ENCODE measurements at places on chromosomes 11 and 22. TPM values are rescaled to one million over a fixed set of nuclear protein-coding genes. Genes with fewer than 3 reads are reported as not detected.

DNA sequence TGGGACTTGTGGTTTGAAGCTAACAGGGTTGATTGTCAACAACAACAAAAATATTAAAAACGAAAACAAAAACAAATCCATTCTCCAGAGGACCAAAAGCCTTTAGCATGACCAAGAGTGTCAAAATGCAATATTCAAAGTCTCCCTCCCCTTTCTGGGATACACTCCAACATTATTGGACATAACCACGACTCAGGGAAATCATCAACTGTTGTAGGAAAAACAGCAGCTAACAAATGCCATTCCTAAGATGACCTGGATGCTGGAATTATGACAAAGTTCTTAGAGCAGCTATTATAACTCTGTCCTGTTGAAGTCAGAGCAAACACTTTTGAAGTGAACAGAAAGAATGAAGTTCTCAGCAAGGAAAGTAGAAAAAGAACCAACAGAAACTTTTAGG, 143.0 kb downstream of the TMEM135 start:
- no peaks in the 10 kb centered on the region for H3K27me3 ChIP-seq
- H3K4me3 ChIP-seq, result no peak overlapping the region

The OR56A1 gene
- polyA plus RNA-seq, result not detected

DNA sequence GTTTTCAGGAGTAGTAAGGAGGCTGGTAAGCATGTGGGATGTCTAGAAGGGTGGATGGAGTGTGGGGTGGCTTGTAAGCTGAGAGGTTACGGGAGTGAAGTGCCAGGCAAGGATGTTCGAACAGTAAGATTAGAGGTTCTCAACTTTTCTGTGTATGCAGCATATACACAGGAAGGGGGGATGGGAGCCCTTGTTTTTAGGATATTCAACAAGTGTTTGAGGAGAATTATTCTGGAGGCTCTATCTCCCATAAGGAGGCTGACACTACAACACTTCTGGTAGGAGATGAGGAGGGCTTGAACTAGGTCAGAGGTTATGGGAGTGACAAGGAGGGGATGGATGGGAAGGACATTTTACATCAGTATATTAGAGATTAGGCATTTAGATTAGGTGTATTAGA, 109.5 kb downstream of the TEAD1 start:
- no peak overlapping the region for H3K27ac ChIP-seq
- H3K4me1 ChIP-seq, result no peaks in the 10 kb centered on the region
- H3K27me3 ChIP-seq, result no peaks in the 10 kb centered on the region
- no peak overlapping the region for H3K4me3 ChIP-seq
- no peaks in the 10 kb centered on the region for H3K36me3 ChIP-seq
- no peak for DNase-seq

DNA sequence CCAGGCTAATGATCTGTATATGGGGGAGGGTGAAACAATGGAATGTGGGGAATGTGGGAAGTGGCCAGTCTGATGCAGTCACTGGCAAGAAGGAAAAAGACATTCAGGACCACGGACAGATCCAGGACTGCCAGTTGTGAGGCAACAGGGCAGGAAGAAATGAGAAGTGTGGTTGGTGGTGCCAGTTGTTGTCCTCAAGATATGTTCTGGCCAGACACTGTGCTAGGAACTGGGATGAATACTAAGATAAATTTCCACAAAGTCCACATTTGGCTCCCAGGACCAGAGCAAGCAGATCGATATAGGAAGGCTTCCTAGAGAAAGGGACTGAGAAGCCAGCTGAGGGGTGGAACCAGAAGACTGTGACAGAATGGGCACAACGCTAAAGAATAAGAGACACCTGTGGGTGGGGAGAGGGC, 6.8 kb upstream of the TPBGL start:
- no peaks in the 10 kb centered on the region for H3K4me1 ChIP-seq
- no peaks in the 10 kb centered on the region for H3K27me3 ChIP-seq
- DNase-seq, result no peak
- H3K36me3 ChIP-seq, result no peaks in the 10 kb centered on the region

DNA sequence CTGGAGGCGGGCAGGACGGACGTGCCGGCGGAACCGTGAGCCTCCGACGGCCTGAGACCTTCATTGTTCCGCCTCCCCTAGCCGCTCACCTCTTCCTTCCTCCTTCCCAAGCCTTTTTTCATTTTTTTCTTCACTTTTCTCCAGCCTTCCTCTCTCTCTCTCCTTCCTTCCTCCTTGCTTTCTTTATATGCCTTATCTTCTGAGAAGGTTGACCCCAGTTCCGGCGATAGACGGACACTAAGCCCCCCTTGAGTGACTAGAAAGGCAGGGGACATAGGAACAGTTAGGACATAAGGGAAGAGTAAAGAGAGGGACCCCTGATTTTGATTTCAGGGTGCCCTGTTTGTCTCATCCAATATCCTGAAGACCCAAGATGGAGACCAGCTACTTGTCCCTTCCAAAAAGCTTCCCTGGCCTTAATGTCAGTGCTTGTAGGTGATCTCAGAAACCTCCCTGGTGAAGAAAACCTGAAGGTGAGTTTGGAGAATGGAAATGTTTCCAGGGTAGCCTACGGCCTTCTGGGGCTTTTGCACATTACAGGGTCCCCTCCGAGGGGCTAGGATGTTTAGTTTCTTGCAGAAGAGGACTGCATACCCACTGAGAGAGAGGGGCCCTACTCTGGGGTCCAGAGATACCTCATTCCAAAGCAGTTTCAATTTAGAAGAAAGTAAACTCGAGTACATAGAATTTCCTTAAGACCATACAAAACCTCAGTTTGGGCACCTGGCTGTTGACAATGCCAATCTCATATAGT, 3.5 kb downstream of the ADM start:
- H3K4me3 ChIP-seq, result peak overlapping the region; percentile 48
- peaks cover 45% of the 10 kb centered on the region for H3K4me1 ChIP-seq
- no peaks in the 10 kb centered on the region for H3K36me3 ChIP-seq
- peak overlapping the region; percentile 20 for H3K27ac ChIP-seq
- no peak for DNase-seq
- H3K27me3 ChIP-seq, result peaks cover 35% of the 10 kb centered on the region

The OR8D4 gene
- polyA plus RNA-seq, result not detected

- no peaks in the 10 kb centered on the region for H3K27me3 ChIP-seq
- H3K4me3 ChIP-seq, result no peak overlapping the region
- no peaks in the 10 kb centered on the region for H3K4me1 ChIP-seq
- no peak for DNase-seq
- no peaks in the 10 kb centered on the region for H3K36me3 ChIP-seq
These were observed 152.7 kb downstream of the ADAMTS15 start for GRCh38 chr11:130601141-130601540.

The PNPLA5 gene
- not detected for polyA plus RNA-seq

GRCh38 chr11:71446942-71447688, 1.1 kb downstream of the DHCR7 start:
- H3K4me1 ChIP-seq, result peaks cover 8% of the 10 kb centered on the region
- H3K36me3 ChIP-seq, result peaks cover 17% of the 10 kb centered on the region
- no peak for DNase-seq
- H3K27me3 ChIP-seq, result no peaks in the 10 kb centered on the region
- no peak overlapping the region for H3K27ac ChIP-seq
- peak overlapping the region; percentile 85 for H3K4me3 ChIP-seq

DNA sequence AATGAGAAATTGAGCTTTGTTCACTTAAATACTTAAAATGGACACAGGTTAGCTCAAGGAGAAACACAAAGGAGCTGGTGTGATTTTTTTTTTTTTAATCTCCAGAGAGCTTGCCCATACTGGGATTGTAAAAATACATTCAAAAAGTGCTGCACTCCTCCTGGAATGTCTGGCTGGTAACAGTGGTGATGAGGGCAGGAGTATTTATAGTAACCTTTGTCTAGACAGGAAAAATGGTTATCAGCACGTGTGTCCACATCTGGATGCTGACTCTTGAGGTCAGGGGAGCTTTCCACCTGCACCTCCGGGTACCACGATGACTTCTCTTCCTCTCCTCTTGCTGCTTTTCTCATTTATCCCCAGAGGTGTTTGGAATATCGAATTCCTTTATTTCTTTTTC, 30.1 kb downstream of the EXT2 start:
- H3K27ac ChIP-seq, result no peak overlapping the region
- no peak for DNase-seq
- no peak overlapping the region for H3K4me3 ChIP-seq
- no peaks in the 10 kb centered on the region for H3K27me3 ChIP-seq
- H3K36me3 ChIP-seq, result peaks cover 4% of the 10 kb centered on the region
- H3K4me1 ChIP-seq, result no peaks in the 10 kb centered on the region

- no peak for DNase-seq
- H3K36me3 ChIP-seq, result peaks cover 4% of the 10 kb centered on the region
- H3K27ac ChIP-seq, result no peak overlapping the region
- H3K4me3 ChIP-seq, result no peak overlapping the region
These were observed 6.9 kb downstream of the SLC39A13 start for GRCh38 chr11:47415091-47415854.

DNA sequence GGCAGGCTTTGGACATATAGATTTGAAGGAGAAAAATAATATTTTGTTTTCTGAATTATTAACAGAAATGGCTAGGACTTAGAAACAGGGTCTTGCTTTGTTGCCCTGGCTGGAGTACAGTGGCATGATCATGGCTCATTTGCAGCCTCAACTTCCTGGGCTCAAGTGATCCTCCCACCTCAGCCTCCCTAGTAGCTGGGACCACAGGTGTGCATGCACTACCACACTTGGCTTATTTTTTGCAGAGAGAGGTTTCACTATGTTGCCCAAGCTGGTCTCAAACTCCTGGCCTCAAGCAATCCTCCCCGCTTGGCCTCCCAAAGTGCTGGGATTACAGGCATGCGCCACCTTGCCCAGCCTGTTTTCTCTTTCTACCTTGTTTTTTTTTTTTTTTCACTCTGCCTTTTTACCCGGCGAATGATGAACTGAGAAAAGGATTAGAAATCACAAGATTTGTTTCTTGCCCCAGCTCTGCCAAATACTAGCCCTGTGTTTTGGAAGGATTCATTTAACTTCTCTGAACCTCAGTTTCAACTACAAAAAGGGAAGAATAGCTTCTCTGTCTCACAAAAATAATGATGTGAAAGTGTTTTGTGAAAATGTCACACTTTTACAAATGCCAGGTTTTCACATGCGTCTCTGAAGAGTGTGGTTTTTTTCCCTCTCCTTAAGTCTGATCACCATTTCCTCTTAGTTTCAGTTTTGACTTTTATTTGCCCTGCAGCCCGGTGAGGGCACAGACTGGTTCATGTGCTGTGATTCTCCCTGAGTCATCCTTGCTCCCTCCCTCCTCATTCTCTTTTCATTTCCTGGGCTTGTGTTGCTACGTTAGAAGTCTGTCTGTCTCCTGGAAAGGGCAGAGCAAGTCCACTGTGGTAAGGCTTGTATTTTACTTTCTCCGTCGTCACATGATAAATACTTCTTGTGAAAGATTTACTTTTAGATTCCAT, 67.7 kb downstream of the BCL2L13 start:
- peaks cover 9% of the 10 kb centered on the region for H3K4me1 ChIP-seq
- peak; percentile 89 for DNase-seq
- H3K27ac ChIP-seq, result peak overlapping the region; percentile 85
- no peak overlapping the region for H3K4me3 ChIP-seq
- H3K27me3 ChIP-seq, result no peaks in the 10 kb centered on the region

The HTR3A gene
- not detected for polyA plus RNA-seq

- no peaks in the 10 kb centered on the region for H3K36me3 ChIP-seq
- peaks cover 2% of the 10 kb centered on the region for H3K27me3 ChIP-seq
These were observed 256.4 kb upstream of the SESN3 start for GRCh38 chr11:95487391-95487790.

DNA sequence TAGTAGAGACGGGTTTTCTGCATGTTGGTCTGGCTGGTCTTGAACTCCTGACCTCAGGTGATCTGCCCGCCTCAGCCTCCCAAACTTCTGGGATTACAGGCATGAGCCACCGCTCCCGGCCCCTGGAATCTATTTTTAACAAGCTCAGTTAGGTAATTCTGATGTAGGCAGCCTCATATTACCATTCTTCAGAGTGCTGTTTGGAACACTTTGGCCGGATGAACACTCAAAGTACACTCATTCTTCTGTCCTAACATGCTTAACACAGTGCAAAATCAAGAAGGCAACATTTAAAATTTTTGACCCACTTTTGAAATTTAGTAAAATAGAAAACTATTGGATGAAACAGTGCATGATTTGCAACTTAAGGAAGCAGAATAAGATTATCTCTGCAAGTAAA, 586.7 kb upstream of the CHORDC1 start:
- no peaks in the 10 kb centered on the region for H3K27me3 ChIP-seq
- no peak for DNase-seq
- H3K36me3 ChIP-seq, result no peaks in the 10 kb centered on the region
- H3K4me3 ChIP-seq, result no peak overlapping the region

- no peak for DNase-seq
- H3K4me1 ChIP-seq, result no peaks in the 10 kb centered on the region
- no peaks in the 10 kb centered on the region for H3K27me3 ChIP-seq
These were observed 34.9 kb downstream of the SERPIND1 start for GRCh38 chr22:20808844-20809243.

DNA sequence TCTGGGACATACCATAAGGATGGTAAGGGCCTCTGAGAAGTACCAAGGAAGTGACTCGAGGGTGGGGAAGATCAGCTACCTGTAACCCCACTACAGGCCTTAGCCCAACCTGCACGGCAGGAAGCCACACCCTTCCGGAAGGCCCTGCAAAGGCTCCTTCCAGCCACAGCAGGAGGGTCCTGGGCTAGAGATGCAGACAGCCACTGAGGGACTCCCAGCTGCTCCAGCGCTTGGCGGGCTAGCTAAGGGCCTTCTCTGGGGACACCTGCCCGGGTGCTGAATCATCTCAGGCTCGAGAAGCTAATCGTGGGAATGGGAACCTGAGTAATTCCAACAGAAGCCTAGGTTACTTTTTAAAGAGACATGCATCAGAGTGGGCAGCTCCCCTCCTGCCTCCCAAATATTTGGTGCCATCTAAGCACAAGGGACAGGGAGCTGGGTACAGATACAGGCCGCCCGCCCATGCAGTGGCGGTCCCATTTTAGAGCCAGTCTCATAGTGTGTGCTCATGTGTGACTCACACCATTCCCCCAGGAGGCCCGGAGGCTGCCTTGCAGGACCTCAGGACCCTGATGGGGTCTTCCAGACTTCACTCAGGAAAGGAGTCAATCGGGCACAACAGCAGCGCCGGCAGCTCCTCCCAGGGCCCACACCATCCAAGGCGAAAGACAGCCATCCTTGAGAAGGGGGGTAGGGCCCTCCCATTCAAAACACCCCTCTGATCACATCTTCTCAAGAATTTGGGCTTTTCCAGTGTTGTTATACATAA, 8.0 kb downstream of the MYH9 start:
- peaks cover 9% of the 10 kb centered on the region for H3K36me3 ChIP-seq
- H3K27me3 ChIP-seq, result no peaks in the 10 kb centered on the region
- peak overlapping the region; percentile 70 for H3K4me3 ChIP-seq

The CYP2D6 gene
- 0.25 TPM for polyA plus RNA-seq

The CABP7 gene
- polyA plus RNA-seq, result 0.11 TPM

GRCh38 chr11:67705264-67705663, 30.8 kb upstream of the ALDH3B2 start:
- no peaks in the 10 kb centered on the region for H3K4me1 ChIP-seq
- H3K4me3 ChIP-seq, result no peak overlapping the region
- DNase-seq, result no peak
- no peaks in the 10 kb centered on the region for H3K27me3 ChIP-seq
- H3K27ac ChIP-seq, result no peak overlapping the region
- H3K36me3 ChIP-seq, result no peaks in the 10 kb centered on the region

The LINC01488 gene
- not detected for polyA plus RNA-seq

Data from GM12878 (cell line).